ENCODE measurements at places on chromosomes 5 and 9.

DNA sequence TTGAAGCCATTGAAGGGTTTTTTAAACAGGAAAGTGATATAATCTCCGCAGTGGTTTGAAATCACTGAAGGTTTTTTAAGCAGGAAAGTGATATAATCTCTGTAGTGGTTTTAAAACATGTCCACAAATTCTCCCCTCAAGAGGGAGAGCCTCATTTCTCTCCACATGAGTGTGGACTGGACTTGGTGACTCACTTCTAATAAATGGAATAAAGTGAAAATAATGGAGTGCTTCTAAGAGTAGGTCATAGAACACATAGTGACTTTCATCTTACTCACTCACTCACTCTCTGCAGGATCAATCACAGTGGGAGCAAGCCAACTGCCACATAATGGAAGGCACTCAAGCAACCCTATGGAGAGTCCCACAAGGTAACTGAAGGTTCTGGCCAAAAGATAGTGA lies 12.0 kb downstream of the CTNNAL1 start:
- peak; percentile 80 for DNase-seq

DNA sequence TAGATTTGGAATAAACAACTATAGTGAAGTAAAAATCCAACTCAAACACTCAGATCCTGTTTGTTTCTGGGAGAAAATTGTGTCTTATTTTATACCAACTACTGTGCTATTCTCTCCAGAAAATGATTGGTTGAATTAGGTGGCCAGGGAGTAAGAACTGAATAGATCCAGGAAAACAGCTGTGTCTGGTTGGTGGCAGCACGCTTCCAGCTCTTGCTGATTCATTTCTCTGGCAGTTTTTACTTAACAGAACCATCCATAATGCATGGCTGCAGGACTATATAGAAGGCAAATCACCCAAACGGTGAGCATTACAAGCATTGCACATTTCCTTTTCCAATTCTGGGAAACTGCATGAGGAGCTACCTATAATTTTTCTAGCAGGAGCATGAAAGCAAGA lies 29.5 kb downstream of the DMAC1 start:
- DNase-seq, result no peak

- no peak for DNase-seq
Observed at GRCh38 chr5:179439181-179439985, 94.1 kb upstream of the ADAMTS2 start.

DNA sequence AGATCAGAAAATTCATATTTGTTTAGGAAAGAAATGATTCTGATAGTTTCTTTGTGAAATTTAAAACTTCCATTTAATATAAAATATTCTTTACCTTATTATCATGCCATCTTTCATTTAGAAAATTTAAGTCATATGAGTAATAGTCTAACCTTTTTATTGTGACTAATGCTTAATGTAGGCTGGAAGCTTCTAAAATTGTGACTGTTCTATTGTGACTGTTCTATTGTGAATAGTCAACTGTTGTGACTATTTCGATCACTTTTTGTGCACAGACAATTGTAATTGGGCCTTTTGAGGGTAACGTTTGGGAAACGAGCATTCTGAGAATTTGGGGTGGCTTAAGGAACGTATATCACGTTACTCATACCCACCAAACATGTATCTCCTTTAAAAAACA lies 100.0 kb downstream of the PARP8 start:
- DNase-seq, result no peak

DNA sequence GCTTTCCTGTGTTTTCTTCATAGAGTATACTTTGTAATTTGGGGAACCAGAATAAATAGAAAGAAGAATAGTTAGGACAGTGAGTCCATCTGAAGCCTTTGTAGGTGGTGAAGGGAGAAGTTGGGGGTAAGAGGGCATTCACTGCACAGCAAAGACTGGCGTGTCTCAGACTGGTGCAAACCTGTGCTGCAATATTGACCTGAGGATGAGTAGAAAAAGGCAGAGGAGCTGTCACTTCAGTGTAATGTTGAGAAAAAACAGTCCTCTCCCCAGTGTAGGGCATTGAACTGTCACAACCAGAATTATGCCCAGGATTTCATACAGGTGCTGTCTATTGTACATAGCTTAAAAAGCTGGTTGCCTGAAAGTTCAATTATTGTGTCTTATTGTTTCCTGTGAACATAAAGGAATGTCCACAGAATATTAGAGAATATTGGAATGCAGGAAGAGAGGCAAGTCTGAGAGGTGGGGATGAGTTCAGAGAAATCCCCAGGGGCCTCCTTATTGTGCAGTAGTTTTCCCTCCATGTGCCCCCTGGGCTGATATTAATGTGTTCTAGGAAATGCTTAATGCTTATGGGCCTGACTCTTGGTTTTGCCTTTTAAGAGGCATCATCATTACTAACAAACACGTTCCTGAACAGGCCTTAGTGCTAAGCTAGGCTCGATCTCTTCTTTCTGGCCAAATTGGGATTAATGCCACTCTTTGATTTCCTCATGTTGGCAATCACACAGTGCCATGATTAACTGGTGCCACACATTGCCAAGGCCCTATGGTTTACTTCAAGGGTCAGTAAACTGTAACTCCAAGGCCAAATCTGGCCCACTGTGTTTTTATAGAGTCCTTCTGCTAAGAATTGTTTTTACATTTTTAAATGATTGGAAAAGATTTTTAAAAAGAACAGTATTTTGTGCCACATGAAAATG lies 34.0 kb downstream of the DAPK1 start:
- no peak for DNase-seq
